ENCODE measurements at places on chromosomes 2 and 18.

DNA sequence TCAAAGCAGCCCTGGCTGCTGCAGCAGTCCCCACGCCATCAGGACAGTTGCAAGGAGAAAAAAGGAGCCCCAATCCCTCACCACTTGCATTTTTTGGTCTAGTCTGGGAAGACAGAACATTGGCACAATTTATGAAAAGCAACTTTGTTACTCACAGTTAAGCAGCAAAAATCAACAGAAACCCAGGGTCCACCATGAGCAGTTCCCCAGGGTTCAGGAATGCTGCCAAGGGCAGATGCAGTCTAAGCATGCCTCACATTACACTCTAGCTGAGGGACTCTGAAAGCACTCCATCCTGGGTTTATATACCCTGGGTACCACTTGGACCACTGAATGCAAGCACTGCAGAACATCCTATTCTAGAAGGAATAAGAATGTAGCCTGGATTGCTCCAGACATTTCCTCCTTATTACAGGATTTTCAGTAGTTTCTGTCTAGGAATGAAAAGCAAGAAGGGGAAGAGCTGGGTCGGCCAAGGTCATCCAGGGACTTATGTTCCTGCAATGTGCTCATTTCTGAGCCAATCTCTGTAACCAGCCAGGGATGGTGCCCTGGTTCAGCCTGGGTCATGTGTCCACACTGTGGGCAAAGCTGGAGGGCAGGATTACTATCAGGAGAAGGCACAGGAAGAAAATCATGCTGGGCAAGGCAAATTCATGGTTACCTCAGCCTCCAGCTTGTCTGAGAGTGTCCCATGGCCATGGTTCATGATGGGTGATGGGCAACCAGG lies 19.5 kb upstream of the TMEM163 start:
- no peak for DNase-seq

GRCh38 chr2:44777537-44777936 lies 164.0 kb upstream of the SIX3 start:
- DNase-seq = no peak

- DNase-seq = no peak
These were observed 62.8 kb upstream of the YWHAQ start for GRCh38 chr2:9693646-9694045.

DNA sequence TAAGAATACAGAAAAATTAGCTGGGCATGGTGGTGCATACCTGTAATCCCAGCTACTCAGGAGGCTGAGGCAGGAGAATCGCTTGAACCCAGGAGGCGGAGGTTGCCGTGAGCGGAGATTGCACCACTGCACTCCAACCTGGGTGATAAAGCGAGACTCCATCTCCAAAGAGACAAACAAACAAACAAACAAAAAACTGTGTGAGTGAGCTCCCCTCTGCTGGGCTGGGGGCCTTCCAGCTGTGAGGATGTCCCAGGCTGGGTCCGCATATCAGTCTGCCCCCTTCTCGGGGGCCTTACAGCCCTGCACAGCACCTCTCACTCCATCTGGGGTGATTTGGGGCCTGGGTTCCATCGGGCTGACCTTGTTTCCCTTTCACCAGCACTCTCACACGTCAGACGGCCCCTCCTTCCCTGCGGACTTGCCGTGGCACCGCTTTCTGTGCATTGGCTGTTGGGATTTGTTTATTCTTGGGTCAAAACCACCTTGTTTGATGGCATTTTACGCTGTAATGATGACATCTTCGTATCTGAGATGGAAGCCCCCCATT lies 2.8 kb upstream of the KLHL30 start:
- no peak for DNase-seq

DNA sequence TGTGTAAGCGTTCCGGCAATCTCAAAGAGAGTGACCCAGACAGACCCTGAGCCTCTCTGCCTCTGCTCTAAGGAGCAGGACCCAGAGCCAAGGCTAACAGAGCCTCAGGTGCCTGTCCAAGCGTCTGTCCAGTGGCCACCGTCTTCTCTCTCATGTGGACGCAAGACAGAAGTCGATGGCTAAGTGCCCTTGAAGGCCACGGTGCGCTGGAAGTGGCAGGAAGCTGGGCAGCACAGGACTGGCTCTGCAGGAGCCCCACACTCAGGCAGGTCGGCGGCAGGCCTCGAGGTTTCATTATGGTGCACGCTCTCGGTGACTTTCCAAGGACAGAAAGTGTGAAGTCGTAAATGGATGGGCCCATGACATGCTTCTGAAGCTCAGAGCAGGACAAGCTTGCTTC lies 49.1 kb downstream of the HDAC4 start:
- no peak for DNase-seq

DNA sequence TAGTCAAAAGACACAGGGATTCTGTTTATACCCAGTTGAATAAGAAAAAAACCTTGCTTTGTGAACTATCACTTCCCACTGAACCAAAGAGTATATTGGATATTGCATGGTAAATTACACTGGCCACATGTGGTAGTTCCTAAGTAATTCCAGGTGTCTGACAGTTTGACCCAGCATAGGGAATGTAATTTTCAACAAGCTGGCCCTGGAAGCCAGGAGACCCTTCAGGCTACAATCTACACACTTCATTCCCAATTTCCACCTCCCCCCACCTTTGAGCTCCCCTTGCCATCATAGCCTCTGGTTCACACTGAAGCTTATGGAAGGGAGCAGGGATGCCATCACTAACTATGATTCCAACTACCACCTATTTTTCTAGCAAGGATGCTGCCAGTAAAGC lies 2.8 kb downstream of the FRZB start:
- DNase-seq = no peak
